ENCODE measurements at places on chromosomes 5 and 9.

GRCh38 chr5:37804401-37804800, 35.4 kb downstream of the GDNF start:
- no peak for DNase-seq

DNA sequence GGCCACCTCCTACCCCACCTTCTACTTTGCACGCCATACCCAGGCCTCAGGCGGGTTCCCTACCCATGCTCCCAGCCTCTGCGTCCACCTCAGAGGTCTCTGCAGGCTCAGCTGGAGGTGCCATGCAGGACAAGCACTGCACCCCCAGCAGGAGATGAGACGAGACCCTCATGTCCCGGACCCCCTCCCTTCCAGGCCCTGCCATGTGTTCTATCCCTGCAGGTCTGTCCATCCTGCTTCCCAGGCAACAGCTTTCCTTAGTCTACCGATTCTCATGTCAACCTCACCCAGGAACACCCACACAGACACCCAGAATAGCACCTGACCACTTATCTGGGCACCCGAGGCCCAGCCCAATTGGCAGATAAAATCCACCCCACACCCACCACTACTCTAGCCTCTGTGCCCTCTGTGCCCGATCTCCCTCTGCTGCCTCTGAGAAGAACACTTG, 52.1 kb downstream of the SEMA4D start:
- no peak for DNase-seq

DNA sequence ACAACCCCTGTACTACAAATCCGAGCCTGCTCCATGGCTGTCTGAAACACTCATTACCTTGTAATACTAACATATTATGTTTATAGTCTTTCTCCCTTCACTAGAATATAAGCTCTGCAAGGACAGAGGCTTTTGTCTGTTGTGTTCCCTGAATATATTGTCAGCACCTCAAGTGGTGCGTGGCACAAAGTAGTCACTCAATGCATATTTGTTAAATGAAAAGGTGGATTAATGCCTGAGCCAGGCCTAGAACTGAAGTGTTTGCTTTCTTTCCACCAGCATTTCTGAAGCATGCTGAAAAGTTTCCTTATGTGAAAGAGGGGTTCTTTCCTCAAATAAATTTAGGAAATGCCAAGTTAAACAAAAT, 36.3 kb downstream of the ELL2 start:
- no peak for DNase-seq

- DNase-seq: no peak
Observed at GRCh38 chr5:60842871-60843385, 1.1 kb downstream of the ELOVL7 start.

DNA sequence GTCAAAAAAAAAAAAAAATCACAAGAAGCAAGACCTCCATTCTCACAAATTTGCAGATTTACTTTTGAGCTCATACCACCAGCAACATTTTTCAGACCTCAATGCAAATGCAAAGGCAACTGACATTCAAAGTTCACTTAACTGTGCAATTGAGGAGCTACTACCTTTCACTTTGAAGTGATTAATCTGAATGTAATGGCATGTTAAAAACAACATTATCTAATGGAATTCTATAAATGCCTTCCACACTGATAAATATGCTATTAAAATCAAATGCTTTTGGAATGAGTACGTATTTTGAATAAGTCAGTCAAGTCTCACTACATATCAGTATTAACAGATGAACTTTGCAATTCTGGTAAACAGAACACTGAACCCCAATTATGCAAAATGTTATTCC, 32.3 kb downstream of the UBQLN1 start:
- DNase-seq: no peak

DNA sequence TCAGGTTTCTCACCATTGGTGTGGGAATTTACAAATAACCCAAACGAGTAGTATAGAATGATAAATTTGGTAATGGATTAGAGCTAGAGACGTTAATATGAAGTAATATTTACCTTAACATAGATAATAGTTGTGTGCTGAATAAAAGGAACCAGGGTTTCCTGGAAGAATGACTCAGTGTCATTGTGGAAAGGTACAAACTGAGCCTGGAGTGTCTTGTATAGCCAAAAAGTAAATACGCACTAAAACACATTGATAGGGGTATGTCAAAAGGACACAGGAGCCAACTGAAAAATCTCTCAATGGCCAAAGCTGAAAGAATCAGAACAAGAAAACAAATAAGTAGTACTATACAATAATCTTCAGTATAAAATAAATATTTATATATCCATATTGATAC, 363.5 kb downstream of the SLCO4C1 start:
- DNase-seq: no peak

DNA sequence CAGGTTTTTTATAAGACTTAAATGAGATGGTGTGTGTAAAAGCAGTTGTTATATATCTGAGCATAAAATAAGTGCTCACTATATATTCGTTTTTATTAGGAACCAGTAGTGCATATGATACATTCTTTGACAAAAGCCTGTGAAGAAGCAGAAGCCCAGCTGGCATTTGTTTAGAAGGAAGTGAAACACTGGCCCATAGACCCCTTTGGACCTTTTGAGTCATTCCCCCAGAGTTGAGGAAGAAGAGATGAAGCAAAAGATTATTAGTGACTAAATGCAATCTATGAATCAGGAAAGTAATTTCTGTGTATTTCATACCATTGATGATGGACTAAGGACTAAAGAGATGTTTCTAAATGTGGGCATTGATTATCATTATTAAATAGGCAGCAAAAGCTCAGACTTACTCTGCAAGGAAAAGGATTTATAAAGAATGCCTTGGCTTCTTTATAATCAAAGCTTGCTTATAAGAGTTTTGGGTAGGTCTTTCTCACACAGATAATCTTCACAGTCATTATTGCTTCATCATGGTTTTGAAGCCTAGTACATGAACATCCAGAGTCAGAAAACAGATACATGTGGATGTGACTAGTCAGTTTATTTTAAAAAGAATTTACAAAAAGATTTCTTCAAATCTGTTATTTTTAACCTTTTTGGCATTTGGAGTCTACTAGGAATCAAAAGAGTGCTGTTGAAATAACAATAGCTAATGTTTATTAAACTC, 16.9 kb upstream of the FER start:
- no peak for DNase-seq

GRCh38 chr9:120360046-120360445, 219.9 kb downstream of the CDK5RAP2 start:
- no peak for DNase-seq

- no peak for DNase-seq
Observed at GRCh38 chr9:114761523-114761922, 44.3 kb downstream of the TNFSF15 start.

DNA sequence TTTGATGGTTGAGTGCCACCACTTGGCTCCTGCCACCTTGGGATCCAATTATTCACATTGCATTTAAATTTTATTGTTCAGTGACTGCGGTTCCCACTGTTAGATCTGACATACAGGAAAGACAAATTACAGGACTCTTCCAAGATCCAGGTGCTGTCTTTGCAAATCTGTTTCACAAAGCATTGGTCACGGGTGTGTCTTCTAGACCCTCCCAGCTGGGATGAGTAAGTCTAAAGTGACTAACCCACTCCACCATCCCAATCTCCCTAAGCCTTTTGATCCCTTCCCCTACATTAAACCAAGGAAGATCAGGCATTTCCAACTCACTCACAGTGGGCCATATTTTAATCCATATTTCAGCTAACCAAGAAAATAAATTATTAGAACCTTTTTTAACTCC, 1016.3 kb upstream of the CTNND2 start:
- no peak for DNase-seq

DNA sequence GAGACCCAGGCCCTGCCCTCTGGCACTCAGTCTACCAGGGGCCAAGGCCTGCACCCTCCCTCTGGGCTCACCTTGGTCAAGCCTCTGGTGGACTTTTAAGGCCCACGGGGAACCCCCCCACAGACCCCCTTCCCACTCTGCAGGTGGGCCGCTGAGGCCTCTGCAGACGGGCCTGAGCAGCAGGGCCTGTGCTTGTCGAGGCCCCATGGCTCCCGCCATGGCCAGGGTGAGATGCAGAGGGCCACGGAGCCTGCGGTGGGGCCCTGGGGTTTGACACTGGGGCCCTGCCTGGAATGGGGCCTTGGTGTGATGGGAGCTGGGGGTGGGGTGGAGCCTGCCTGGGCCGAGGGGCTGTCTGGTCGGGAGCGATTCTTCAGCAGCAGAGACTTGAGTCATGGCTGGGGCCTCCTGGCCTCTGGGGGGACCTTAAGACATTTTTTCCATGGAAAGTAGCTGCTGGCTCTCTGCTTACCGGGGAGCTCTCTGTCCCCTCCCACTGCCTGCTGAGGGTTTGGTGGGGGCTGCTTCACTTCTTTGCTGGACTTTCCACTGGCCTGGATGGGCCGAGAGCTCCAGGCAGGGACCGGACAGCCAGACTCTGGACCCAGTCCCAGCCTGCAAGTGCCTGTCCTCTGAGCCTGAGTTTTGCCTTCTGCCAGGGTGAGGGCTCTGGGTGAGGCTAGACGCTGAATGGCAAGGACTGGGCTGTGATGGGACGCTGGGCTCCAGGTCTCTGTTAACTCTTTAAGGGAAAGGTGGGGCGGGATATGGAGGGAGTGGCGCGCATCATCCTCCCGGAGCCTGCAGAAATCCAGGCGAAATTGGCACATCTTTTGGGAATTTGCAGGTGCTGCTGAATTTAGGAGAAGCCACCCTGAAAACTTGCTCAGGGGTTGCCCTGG, 132.2 kb downstream of the RXRA start:
- DNase-seq: no peak

DNA sequence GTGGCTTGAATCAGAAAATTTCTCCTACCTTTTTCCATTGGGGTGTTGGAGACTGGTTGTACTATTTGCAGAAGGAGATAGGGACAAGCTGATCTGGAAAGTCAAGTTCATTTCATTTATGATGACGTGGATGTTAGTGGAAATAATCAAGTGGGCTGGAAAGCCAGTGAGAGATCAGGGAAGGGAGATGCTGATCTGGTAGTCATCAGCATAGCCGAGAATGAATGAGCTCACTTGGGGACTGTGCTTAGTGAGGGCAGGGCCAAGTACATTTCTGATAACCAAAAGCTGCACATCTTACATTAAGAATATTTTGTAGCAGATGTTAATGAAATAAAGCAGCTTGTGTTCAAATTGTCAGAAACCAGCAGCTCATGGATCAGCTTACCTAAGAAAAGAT, 12.1 kb downstream of the MAN2A1 start:
- no peak for DNase-seq

- peak; percentile 59 for DNase-seq
Observed at GRCh38 chr5:90783460-90784333, 225.1 kb downstream of the ADGRV1 start.

DNA sequence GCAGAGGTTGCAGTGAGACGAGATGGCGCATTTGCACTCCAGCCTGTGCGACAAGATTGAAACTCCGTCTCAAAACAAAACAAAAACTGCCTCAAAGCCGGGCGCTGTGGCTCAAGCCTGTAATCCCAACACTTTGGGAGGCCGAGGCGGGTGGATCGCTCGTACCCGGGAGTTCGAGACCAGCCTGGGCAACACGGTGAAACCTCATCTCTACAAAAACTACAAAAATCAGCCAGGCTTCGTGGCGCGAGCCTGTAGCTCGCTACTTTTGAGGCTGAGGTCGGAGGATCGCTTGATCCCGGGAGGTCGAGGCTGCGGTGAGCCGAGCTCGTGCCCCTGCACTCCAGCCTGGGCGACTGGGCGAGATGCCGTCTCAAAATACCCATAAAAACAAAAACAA, 988 bp downstream of the GFM2 start:
- DNase-seq: no peak

DNA sequence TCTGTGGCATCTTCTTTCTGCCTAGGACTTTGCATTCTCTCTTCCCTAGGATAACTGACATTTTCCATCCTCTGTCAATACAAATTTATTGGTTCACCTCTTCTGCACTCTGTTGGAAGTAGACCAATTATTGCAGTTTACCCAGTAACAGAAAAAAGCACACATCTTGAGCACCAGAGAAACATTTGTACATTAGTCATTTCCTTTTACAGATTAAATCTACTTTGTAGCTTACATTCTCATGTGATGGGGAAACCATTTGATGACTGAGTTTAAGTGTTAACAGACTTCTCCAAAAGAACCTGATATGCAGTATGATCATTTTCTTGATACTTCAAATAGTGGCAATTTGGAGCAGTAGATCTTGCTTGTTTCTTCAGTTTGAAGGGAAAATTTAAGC, 1098.8 kb downstream of the DTWD2 start:
- no peak for DNase-seq

- DNase-seq: no peak
Observed at GRCh38 chr5:94043311-94043710, 301.9 kb upstream of the POU5F2 start.

- DNase-seq: no peak
Observed at GRCh38 chr5:91178461-91178860, 204.7 kb downstream of the ARRDC3 start.

GRCh38 chr5:13249854-13250253, 694.6 kb downstream of the DNAH5 start:
- DNase-seq: no peak

DNA sequence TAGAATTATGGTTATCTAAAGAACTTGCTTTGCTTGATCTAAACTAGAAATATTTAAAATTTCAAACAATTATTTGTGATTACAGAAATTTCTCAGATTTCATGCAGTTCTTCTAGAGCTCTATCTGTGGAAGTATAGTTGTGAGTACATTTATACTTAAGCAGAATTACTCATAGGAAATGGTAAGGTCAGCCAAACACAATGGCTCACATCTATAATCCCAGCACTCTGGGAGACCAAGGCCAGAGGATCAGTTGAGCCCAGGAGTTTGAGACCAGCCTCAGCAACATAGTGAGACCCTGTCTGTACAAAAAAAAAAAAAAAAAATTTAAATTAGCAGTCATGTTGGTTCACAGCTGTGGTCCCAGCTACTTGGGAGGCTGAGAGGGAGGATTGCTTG, 71.0 kb downstream of the INVS start:
- DNase-seq: no peak

- no peak for DNase-seq
Observed at GRCh38 chr9:70094747-70095146, 51.1 kb downstream of the MAMDC2 start.

DNA sequence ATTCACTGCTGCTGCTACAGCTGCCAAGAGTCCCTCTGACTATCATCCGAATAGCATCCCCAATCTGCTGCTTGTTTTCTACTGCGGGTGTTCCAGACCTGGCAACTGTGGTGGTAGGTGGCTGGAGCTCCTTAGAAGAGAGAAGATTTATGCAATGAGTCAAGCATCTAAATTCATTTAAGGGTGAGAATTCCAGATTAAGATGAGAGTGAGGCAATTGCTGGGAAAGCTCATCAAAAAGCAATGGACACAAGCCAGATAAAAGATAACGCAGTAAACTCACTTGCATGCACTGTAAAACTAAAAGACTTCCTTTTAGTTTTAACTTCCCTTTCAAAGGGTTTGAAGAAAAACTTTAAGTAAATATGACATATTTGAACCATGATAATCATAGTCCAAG, 3.9 kb downstream of the PLK2 start:
- no peak for DNase-seq

GRCh38 chr5:146588331-146589027, 72.5 kb upstream of the GPR151 start:
- DNase-seq: no peak

Data from NCI-H1048 (cell line).